ENCODE measurements at places on chromosomes 2 and 18.

- DNase-seq, result no peak
Observed at GRCh38 chr18:46067438-46068007, 4.5 kb downstream of the PSTPIP2 start.

DNA sequence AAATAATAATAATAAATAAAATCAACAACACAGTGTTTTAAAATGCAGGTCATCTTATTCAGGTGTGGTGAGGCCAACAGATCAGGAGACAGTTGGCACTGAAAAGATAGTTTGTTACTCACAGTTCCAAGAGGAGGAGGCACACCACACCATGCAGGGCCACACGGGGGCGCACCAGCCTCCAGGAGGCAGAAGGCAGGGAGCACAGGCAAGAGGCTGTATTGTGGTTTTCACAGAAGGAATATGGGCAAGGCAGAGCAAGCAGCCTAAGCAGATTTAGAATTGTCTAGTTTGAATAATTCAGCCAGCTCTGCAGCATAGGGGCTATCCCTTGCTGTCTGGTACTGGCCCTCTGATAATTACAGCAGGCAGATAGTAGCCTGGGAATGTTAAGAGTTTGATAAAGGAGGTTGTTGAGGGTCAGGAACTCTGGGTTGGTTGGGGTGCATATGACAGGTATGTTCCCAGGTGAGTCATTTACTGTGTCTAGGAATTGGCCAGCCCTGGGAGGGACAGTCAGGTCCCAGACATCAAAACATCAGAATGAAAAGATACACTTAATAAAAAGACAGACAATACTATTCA, 31.3 kb downstream of the KIAA2012 start:
- DNase-seq, result no peak

DNA sequence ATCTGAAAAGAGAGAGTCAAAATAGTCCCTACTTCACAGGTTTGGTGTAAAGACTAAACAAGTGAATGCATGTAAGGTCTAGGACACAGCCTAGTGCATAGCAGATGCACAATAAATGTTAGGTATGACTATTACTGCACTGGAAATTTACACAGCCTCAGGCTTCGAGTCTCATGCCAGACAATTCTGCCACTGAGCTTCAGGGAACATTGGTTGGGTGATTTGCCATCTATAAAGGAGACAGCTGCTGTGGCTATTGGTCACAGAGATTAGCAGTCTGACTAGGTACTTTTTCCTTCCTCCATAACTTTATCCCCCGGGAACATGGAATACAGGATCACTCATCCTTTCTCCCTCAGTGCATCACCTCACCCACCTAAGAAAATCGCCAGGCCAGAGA, 89.2 kb downstream of the FAM124B start:
- no peak for DNase-seq

GRCh38 chr18:23563377-23564043, 22.8 kb downstream of the NPC1 start:
- DNase-seq, result no peak

GRCh38 chr2:198293281-198293680, 488.9 kb downstream of the PLCL1 start:
- no peak for DNase-seq

DNA sequence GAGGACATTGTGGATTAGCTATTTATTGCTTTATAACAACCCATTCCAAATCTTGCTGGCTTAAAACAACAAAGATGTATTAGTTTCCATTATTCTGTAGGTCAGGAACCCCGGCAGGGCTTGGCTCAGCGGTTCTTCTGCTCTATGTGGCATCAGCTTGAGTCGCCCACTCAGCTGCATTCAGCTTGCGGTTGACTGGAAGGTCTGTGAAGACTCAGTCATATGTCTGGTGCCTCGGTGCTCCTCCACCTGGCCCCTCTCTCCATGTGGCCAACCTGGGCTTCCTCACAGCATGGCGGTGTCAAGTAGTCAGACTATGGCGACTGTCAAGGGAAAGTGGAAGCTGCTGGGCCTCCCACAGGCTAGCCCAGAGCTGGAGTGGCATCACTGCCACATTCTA, 48.6 kb downstream of the EMILIN2 start:
- DNase-seq, result no peak

GRCh38 chr2:88049622-88050021, 6.0 kb downstream of the KRCC1 start:
- no peak for DNase-seq

- DNase-seq, result no peak
Observed at GRCh38 chr2:85851253-85852151, 37.3 kb downstream of the ST3GAL5 start.

DNA sequence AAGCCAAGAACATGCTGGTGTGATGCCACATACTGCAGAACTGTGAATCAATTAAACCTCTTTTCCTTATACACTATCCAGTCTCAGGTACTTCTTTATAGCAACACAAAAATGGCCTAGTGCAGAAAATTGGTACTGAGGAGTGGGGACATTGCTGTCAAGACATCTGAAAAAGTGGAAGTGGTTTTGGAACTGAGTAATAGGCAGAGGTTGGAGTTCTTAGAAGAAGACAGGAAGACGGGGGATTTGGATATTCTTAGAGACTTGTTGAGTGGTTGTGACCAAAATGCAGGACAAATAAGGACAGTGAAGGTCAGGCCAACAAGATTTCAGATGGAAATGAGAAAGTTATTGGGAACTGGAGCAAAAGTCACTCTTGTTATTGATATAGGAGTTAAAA, 31.3 kb upstream of the CDH2 start:
- no peak for DNase-seq

DNA sequence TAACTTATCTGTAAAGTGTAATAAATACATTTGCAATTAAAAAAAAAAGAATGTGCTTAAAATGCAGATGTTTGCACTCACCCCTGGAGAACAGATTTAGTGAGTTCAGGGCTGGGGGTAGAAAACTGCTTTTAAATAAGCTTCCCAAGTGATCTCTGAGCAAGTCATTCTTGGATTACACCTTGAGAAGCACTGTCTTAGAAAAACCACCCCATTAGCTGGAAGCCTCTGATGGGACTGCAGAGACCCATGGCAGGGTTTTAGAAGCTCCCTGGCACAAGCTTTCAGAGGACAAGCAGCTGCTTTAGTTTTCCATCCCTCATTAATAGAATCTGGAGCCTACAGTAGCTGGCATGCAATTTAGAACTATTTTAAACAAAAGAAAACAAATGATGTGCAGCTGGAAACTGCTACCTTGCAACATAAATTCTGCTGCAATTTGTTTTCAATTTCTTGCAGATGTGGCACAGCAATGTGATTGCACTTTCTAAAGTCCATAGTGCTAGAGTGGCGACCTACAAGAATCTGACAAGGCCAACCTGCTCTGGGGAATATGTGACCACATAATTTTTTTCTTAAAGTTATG, 141.5 kb downstream of the CDC42EP3 start:
- DNase-seq, result no peak

DNA sequence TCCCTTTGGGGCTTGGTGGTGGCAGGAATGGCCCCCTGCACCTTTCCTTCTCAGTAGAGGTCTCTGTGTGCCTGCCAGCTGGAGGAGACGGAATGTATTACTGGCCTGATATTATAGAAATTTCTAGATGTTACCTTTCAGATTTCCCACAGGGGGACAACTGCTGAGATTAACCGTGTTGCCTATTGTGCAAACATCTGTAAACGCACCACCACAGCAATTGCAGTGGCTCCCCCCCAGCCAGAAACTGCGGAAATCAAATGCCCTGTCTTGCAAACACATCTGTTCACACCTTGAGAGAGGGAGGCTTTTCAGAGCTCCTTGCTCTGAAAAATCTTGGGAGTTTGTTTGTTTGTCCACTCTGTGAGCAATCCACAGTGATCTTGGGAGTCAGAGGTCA, 270.0 kb upstream of the RAB12 start:
- no peak for DNase-seq

GRCh38 chr2:148255929-148256328, 235.0 kb downstream of the MBD5 start:
- DNase-seq, result no peak

- DNase-seq, result no peak
Observed at GRCh38 chr18:24633121-24633520, 172.7 kb downstream of the HRH4 start.

DNA sequence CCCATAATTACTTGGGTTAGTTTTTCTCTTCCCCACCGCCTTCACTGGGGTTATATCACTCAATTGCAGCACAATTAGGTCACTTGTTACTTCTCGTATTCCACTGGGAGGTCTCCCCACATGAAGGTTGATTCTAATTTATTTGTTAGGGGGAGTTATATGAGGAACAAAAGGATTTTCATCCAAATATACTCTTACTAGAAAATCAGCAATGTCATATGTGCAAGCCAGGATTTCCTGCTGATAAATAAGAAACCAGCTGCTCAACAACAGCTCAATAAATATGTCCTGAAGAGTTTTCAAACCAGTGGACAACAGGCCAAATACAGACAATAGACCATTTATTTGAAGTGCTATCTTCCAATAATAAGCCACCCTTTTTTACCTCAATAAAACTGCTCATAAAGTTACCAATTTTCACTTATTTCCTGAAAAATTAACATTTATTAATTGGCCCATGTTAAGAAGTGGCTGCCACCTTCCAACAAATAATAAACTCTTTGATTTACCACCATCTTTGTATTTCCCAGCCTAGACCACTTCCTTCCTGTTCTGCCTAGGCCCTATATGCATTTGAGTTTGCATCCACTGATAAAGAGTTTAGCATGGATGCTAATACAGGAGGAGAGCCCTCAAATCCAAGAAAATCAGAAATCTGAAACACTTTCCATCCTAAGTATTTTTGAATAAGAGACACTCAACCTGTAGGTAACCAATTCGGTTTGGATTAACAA, 184.4 kb upstream of the SLC39A10 start:
- DNase-seq, result no peak

DNA sequence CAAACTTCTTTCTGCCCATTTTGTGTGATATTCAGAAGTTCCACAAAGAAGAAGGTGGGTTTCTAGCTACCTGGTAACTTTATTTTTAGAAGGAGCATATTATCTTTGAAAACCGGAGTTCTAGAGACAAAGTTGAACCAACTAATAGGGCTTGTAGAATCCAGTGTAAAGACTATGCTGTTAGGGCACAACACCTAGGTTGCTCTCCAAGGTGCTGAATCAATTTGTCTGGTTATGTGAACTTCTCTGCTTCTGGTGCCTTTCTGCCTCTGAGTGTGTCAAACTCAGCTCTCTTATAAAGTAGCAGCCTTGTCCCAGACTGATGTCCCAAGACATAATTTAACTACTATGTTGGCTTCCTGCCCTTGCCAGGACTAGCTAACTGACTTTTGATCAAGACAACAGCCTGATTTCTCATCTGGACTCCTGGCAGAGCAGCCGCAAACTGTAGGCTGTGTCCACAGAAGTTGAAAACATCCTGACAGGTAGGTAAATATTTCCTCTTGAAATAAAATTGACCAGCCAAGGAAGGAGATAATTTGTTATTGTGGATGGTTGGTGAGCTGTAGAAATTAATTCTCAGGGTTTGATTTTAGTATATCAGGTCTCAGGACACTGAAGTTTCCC, 119.4 kb downstream of the CYRIA start:
- no peak for DNase-seq

DNA sequence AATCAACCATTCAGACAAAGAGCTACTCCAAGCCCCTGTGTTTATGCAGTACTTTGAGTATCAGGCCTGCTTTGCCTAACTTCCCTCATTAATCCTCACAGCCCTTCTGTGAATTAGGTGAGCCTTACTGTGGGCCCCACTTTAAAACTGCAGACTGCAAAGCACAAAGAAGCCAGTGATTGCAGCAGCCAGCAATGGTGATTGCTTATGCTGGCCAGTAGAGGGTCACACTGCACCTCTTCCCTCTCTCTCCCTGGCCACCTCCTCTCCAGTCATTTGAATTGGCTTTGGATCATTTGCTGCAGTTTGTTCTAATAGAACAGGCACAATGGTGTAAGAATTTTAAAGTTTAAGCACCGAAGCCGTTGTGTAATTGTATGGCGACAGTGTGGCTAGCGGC, 229.9 kb downstream of the AGPS start:
- DNase-seq, result no peak

DNA sequence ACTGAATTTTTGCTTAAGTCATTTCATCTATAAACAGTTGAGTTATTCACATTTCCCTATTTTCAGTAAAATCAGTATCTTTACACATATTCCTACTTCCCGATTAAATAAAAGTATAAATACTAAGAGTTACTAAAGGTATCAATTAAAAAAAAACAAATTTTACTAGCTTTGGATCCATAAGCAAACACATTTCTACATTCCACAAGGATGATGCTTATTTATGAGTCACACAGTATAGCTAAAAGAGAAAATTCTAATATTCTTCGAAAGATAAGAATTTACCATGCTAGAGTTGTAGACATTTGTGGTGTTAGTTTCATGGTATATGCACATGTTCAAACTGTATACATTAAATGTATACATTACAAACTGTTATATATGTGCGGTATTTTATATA, 23.7 kb downstream of the PGAP1 start:
- DNase-seq, result no peak

DNA sequence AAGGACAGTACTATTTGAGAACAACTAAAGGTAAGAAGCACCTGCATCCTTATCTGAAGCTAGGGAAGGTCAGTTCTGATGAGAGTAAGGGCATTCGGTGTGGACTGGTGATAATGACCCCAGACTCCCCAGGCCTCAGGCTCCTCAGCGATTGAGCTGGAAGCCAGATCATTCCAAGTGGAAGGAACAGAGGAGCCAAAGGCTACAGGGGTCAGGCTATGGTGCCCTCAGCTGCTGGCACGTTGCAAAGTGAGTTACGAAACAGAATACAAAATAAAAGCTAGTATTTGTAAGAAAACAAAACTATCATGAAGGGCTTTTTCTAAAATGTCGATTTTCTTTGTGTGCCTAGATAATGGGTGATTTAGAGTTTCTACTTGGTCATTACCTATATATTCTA, 168.5 kb upstream of the LRRTM1 start:
- DNase-seq, result no peak

DNA sequence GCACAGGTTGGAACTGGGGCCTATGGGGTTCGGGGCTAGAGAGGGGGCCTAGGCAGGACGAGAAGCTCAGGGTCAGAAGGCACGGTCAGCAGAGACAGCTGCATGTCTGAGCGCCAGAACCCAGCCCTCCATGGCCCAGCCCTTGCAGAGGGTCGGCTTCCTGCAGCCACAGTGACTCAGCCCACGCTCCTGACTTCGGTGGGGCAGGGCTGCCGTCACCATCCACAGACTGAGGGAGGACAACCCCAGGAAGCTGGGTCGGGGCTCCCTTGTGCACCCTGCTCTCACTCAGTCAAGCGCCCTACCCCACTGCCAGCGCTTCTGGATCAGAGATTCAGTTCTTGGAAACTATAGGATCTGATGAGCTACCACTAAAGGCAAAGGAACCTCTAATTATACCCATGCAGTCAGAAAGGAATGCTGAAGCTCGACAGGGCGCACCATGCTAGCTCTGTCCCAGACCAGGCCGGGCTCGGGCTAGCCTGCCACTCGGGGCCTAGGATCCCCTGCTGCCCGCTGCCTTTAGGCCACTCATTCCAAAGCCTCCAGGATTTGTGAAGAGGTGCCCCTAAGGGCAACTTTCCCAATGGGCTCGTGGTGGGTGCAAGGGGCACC, 3.0 kb downstream of the ACTR1B start:
- no peak for DNase-seq

GRCh38 chr18:74255131-74255616, 36.6 kb downstream of the CYB5A start:
- no peak for DNase-seq
